Non-pigmented ciliary epithelial cell (primary cell): ENCODE measurements at places on chromosomes 6 and 20.

DNA sequence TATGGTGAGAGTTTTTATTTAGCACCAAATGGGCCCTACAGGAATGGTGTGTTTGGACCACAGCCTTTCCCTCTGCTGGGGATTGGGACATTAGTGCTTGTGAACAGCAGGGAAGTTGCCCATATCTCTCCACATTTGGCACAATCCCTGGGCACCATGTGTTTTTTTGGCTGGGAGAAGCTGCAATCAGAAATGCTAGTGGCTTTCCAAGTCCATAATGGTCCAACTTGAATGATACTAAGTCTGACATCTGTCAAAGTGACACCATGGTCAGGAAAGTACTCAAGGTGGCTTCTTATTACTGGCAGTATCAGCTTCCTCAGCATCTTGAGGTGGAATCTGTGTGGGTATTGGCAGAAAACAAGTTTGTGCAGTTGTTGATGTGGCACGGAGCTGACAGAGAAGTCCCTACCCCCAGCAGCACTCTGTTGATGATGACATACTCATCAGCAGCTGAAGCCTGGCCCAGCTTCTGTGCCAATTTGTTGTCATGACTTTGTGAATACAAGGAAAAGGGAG lies 53.0 kb downstream of the SASH1 start:
- DNase-seq = no peak

DNA sequence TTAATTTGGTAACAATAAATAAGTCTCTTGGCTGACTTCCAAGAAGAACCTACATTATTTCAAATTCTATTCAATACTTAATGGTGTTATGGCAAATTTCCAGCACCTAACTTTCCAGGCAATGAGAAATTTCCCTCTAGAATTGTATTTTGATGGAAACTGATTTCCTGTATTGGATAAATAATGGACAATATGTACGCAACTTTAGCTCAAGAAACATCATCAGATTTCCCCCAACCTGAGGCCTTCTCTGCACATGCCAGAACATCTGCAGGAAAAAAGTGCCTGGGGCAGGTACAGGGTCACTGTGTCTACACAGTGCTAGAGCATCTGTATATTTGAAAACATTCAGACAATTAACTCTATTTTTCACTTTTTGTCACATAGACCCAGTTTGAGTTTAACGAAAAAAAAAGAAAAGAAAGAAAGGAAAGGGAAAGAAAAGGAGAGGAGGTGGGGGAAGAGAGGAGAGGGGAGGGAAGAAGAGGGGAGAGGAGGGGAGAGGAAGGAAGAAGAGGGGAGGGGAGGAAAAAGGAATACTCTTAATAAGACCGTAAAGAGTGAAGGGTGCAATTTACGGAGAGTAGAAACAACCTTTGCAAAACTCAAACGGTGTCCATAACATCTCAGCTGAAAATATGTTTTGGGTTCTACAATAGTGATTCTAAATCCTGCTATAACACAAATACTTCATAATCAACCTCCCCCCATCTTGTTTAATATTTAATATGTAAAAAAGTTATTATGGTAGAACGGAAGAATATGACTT lies 130.0 kb downstream of the TSHZ2 start:
- DNase-seq = no peak

- no peak for DNase-seq
Measured at GRCh38 chr6:43499028-43499815, 10.9 kb downstream of the LRRC73 start.

- DNase-seq = peak; percentile 42
Measured at GRCh38 chr20:20360464-20360863, 7.4 kb upstream of the INSM1 start.

- DNase-seq = no peak
Measured at GRCh38 chr6:148934961-148935360, 188.1 kb downstream of the UST start.

DNA sequence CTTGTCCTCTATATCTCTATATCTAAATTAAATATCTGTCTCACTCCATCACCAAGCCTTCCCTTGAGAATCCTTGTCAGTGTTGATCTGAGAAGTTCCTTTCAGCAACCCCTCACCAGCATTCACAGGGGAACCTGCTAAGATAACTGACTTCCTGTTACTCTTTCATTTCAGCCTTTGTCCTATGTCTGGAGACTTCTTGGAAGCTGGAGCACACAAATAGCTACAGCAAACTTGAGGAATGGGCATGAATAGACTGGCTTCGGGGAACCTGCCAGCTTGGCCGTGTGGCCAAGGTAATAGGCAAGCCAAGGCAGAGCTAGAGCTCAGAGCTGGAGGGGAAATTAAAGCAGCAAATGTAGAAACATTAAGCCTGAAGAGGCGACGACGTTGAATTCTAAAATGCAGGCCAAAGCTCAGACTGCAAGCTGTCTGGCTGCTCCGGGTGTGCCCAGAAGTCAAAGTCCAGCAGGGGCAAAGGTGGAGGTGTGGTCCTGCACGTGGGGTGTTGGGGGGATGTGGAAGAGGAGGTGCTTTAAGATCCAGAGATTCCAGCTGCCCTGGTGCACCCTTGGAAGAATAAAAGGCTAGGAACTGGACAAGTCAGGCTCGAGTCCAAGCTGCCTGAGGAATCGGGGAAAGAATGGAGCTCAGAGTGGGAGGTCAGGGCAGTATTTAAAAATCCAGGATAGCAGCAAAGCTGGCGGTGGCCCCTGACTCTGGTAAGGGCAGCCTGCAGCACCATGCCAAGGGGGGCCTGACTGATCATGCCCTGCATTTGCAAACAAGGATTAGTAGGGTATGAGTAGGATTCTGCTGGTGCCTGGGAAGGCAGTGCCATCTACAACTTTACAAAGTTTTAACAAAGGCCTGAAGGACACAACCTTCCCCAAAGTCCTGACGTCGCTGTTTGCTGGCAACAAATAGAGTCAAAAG lies 185.0 kb upstream of the SGK1 start:
- no peak for DNase-seq

- DNase-seq = no peak
Measured at GRCh38 chr6:166364456-166364855, 18.3 kb downstream of the MPC1 start.

DNA sequence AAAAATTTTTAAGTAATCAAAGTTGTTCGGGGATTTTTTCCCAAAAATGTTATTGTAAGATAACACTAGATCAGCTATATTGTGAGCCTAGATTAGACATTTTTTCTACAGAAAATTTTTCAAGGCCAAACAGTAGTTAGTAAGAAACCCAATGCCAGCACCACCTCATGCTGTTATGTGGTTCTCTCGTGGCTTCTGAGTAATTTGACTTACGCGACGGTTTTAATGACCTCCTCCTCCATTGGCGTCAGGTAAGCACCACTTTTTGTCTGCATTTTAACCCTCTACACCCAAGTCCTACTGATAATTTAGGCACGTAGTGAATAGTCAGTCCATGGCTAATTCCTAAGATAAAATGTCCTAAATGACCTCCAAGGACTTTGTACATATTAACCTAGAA lies 9.7 kb downstream of the RPS6KA2 start:
- DNase-seq = no peak

GRCh38 chr6:92231171-92231701 lies 1188.1 kb downstream of the EPHA7 start:
- DNase-seq = no peak

DNA sequence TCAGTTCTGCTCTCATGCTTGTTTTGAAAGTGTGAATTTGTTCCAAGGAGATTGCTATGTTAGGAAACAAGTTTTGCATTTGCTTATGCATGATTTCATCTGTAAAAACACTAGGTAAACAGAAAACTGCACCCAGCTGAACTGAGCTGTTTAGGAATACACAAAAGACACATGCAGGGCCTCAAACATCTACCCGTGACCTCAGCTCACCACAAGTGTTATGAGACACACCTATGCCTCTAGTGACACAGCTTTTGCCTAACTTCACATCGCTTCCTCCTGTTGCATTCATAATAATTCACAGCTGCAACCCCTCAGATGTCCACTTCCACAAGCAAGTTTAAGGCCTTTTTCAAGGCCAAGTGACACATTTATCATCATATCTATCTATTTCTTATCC lies 98.0 kb upstream of the SLC24A3 start:
- DNase-seq = no peak

DNA sequence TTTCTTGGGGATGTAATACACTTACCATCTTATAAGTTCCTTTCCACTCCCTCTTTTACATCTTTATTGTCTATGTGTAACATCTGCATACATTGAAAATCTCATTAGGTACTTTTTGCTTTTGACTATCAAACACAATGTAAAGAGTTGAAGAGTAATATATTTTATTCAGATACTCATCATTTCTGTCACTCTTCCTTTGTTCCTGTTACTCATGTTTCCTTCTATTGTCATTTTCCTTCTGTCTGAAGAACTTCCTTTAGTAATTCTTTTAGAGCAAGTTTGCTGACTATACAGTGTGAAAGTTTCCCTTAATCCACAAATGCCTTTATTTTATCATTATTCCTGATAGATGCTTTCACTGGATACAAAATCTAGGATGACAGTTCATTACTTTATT lies 339.8 kb downstream of the SOX4 start:
- DNase-seq = no peak

DNA sequence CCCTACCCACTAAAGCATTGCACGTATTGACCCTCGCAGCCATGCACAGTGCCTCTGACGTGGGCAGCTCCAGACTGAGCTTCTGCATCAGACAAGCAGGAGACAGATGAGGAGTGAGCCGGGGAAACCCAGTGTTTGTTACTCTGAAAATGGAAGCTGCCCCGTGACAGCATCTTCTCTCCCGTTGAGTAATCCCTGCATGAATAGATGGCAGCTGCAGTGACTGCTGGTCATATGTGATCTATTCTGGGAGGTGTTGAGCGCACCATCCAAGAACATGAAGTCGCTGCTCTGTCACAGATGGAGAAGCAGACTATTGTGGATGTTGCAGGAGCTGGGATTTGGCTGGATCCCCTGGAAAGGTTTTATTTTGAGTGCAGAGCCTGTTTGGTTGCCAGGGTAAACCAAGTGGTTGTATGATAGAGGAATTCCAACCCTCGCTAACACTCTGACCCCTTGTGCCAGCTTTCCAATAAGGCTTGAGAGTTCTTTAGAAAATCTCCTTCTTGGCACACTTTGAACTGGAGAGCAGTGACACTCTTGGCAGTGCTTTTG lies 242.2 kb downstream of the NRN1 start:
- DNase-seq = no peak

- no peak for DNase-seq
Measured at GRCh38 chr20:48839154-48839917, 11.5 kb upstream of the PREX1 start.

GRCh38 chr20:43878776-43879175 lies 35.9 kb upstream of the TOX2 start:
- DNase-seq = no peak

DNA sequence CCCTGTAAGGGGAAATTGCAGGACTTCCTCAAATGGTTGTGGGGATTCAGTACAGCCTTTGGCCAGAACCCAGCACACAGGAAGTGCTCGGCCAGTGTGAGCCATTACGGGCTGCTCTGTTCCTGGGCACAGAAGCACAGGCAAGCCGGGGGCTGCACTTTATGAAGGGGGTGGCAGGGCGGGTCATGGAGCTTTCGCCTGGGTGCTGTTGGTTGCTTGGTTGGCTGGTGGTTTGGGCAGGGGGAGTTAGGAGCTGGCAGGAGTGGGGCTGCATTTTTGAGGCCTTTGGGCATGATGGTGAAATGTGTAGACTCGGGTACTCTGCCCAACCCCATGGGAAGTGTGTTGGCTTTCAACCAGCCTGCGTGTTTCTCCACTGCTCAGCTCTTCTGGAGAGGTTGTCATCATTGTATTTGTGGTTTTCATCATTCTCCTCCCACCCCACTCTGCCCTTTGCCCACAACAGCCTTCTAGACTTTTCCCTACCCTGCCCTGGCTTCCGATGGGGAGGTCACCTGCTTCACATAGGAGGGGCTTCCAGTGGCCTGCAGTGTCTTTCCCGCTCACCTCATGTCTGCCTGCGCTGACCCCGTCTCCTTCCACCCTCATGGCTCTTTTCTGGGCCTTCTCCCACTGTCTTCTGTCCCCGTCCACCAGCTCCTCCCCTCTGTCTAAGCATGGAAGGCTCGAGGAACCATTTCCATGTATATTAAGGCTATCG lies 16.1 kb upstream of the RBM38 start:
- DNase-seq = no peak

GRCh38 chr6:166707045-166707444 lies 80.0 kb upstream of the RPS6KA2 start:
- DNase-seq = no peak

DNA sequence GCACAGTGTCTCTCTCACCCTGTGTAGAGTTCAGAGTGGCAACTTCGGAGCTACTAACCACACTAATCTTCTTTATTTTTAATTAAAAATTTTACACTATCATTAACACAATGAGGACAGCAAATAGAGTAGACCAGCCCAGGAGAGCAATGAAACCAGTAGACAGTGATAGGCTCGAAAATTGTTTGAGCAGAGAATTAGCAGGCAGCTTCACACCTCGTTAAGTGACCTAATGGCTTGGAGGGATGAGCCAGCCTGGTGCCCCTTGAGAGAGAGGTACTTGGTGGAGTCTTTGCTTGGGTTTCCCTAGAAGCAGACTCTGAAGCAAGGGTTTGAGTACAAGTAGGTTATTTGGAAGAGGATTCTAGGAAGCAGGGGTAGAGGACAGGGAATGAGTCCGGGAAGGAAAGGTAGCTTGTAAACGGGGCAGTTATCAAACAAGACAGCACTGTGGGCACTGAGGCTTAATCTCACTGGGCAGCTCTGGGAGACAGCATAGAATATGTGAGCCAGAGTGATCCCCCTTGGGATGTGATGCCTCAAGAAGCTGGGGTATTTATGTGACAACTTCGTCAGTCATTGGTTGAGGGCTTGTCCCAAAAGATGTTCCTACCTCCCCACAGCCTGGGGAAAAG lies 146.1 kb downstream of the PCSK2 start:
- no peak for DNase-seq

DNA sequence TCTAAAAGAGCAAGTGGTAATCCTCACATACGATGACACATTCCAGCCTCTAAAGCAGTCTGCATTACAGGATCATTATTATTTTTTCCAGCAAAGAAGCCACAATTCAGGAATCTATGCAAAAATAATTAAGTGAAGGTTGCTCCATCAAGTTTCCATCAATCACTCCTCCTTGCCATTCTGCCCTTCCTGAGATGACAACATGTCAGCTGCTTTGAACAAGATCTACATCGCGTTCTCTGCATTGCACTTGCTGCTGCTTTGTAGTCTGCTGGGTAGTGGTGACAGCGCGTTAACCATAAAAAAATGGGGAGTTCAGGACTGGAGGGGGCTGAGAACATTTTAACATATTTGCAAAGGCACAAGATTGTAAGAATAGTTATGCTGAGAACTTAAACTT lies 147.7 kb downstream of the GMPR start:
- no peak for DNase-seq
